ENCODE measurements at places on chromosomes 4 and X. TPM values are rescaled to one million over a fixed set of nuclear protein-coding genes. Genes with fewer than 3 reads are reported as not detected.

- DNase-seq = no peak
These were observed 34.3 kb downstream of the TRIM61 start for GRCh38 chr4:164943192-164943591.

- DNase-seq = no peak
These were observed 328.0 kb upstream of the PPP1R2C start for GRCh38 chrX:43106009-43106408.

GRCh38 chr4:73523126-73523525 is 41.6 kb downstream of the AFM start:
- no peak for DNase-seq

- no peak for DNase-seq
These were observed 27.3 kb upstream of the TET2 start for GRCh38 chr4:105119356-105119755.

GRCh38 chrX:101252634-101253033 is 33.0 kb downstream of the DRP2 start:
- no peak for DNase-seq

GAGE12J gene
- total RNA-seq = not detected

- DNase-seq = no peak
These were observed 85.2 kb downstream of the ADGRA3 start for GRCh38 chr4:22430626-22431025.

- DNase-seq = peak; percentile 9
These were observed 159.7 kb downstream of the SH2D1A start for GRCh38 chrX:124506066-124506465.

PHOX2B gene
- total RNA-seq = 2.0 TPM

UGT2B17 gene
- not detected for total RNA-seq

P2RY8 gene
- total RNA-seq = 1.9 TPM

- DNase-seq = no peak
These were observed 75.3 kb upstream of the GRIA3 start for GRCh38 chrX:123108513-123109427.

DNA sequence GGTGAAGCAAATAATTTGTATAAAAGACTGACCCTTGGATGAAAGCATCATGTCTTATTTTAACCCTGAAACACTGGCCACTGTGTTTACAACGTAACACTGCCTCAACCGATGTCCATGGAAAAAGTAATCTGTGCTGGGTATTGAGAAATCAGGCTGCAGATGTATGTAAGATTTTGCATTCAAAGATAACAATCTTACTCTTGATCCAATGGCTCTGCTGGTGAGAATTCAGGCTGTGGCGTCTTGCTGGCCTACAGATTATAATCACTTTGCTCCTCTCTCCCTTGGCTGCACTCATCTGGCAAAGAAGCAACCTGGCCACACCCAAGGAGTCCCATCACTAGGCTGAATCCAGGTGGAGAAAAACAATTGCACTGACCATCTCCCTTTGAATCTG is 7.5 kb downstream of the ADGRA3 start:
- DNase-seq = no peak

GRCh38 chr4:88613417-88613875 is 21.2 kb downstream of the HERC3 start:
- DNase-seq = peak; percentile 81

DNA sequence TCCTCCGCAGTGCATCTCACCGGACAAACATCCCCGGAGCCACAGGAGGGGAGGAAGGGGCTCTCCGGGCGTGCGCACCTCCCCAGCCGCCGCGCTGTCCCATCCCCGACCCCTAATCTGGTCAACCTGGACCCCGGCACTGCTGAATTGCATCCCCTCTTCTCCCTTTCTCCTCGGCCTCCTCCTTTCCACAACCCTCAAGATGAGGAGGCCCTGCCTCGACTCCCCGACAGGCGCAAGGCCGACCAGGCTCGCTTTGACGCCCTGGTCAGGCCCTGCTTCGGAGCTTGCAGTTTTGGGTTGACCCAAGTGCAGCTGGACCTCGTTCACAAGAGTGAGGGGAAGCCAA is 2.3 kb downstream of the PDGFRA start:
- no peak for DNase-seq

DNA sequence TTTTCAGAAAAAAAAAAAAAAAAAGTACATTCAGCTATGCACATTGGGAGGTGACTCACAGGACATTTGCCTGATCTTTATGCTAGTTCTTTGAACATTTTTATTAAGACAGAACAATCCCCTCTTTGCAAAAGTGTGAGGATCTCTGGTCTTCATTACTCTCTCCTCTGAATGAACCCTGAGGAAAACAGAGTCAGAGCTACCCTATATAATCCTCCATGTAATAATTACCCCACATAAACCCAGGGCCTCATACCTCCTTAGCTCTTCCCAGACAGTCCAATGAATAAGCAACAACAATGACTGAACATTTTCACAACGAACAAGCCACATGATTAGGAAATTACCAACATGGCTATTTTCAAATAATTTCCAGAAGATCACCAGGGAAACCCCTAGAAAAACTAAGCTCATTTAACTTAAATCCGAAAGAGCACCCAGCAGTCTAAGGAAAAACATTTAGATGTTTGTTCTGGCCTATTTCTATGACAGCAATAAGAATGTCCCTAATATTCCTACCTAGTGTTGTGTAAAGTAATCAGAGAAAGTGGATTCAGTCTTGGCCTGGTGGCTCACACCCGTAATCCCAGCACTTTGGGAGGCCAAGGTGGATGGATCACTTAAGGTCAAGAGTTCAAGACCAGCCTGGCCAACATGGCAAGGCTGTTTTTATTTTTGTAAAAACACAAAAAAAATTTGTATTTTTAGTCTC is 37.8 kb downstream of the TBC1D9 start:
- DNase-seq = no peak

- no peak for DNase-seq
These were observed 207.8 kb upstream of the SLC7A11 start for GRCh38 chr4:138449938-138450337.
